GM03348 (cell line): ENCODE measurements at places on chromosomes 1 and 21.
A peak's percentile ranks its signal among the peaks of the same experiment; 100 is the strongest.

DNA sequence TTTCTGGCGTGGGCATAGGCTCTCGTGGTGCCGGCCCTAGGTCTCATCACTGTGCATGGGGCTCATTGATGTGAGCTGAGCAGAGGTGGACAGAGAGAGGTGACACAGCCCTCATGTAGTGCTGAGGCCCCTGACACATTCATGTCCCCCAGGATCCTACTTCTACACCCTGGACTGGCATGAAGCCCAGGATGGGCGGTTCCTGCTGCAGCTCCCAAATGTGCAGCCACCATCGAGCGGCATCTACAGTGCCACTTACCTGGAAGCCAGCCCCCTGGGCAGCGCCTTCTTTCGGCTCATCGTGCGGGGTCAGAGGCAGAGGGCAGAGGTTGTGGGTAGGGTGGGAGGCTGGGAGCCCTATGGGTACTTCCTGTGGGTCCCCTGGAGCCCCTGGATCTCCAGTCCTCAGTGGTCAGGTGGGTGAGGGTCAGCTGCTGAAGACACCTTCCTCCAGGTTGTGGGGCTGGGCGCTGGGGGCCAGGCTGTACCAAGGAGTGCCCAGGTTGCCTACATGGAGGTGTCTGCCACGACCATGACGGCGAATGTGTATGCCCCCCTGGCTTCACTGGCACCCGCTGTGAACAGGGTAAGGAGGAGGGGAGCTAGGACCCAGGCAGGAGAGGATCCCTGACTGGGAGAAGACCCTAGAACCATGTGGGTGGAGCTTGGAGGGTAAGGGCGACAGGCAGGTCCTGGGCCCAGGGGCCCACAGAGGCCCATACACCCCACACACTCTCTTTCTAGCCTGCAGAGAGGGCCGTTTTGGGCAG, 6.1 kb downstream of the TIE1 start:
- no peak for DNase-seq

GRCh38 chr1:91070298-91070697, 48.5 kb upstream of the ZNF644 start:
- DNase-seq, result no peak

- no peak for DNase-seq
Measured at GRCh38 chr1:208858738-208859137, 614.6 kb upstream of the PLXNA2 start.

DNA sequence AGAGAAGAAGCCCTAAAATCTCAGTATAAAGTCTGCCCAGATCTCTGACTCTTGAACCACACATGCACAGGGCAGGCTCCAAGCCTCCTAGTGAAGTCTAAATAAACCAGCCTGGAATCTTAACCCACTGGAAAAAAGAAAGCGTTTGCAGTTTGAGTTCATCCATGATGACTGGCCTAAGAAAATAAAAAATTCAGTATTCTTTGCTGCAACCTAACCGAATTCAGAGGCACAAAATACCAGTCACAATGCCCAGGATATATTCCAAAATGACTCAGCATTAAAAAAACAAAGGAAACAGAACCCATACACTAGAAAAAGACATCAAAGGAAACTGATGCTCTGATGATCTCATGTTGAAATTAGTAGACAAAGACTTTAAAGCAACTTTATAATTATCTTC, 269.2 kb downstream of the SDCCAG8 start:
- DNase-seq, result peak; percentile 55

DNA sequence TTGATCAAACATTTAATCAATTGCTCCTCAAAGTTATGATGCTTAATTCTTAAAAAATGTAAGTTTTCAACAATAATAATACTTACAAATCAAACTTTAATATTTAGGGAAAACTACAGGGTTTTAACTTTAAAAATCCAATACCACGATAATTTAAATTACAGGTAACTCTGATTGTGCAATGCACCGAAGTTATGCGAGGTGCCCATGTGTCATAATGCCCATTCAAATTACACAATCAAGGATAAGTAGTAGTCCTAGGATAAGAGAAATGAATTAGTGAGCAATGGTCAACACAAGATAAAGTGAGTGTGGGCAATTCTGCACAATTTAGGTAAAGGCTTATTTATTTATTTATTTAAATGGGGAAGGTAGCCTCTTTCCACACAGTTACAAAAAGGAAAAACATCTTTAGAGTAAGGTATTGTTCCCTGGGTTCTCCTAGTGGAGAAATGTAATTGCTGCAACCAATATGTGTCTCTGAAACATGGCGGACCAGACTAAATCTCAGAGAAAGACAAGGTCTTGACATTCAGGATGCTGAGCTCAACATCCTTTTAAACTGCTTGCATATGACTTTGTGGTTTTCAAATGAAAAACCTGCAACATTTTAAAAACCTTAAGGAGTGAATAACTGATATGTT, 164.2 kb downstream of the TTLL7 start:
- DNase-seq, result no peak

DNA sequence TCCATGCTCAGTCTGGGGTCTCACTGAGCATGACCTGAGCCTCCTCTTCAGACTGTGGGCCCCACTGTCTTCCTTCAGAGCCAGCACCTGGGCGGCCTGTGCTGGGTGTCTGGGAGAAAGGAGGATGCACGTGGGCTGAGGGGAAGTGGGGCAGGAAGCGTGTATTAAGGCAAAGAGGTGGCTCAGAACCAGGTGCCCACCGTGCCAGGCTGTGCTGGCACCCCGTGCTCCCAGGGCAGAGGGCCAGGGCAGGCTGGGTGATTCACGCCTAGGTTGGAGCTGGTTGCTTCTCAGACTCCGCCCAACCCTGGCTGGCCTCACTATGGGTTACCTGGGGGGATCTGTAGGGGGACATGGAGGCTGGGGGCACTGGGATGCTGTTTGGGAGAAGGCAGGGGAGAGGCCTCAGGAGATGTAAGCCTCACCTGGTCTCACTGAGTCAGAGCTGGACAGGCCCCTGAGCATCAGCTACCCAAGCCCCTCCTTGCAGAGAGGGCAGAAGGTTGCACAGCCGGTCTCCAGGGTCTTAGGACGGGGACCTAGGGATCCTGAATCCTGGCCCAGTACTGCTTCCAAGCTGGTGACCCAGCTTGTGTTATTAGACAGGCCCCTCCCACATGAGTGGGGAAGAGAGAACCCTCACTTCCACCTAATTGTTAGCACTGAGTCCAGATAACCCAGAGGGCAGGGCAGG, 18.6 kb upstream of the PADI1 start:
- DNase-seq, result no peak

GRCh38 chr1:84668185-84668584, 22.1 kb downstream of the SSX2IP start:
- no peak for DNase-seq

DNA sequence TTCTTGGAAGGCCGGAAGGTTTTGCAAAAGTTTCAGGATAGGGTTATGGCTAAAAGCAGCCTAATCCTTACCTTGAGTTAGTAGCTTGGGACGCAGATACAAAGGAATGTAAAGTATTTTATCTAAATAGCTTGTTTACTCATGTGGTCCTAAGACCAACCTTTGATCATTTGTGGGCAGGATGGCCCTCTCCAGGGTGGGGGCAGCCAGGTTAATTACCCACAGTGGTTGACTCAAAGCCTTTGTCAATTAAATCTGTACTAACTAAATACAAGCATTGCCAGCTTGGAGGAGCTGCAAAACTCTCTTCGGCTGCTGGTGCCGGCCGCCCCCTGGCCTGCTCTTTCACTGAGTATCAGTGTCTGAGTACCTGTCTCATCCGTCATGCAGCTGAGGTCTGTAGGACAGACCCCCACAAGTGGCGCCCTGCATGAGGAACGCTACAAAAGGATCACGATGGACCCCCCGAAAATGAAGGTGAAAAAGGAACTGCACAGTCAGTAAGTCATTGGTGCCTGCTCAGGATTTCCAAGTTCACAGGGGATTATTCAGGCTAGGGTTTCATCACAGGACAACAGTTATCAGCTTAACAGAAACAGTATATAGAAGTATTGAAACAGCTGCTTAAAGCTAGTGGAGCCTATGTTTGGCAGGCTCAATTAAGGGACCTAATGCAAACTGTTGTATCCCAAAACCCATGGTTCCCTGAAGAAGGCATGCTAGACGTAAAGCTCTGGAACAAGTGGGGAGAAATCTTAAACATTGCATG, 212.5 kb upstream of the MAP1LC3C start:
- DNase-seq, result no peak

GRCh38 chr1:197464044-197464443, 196.0 kb downstream of the CRB1 start:
- DNase-seq, result peak; percentile 25

DNA sequence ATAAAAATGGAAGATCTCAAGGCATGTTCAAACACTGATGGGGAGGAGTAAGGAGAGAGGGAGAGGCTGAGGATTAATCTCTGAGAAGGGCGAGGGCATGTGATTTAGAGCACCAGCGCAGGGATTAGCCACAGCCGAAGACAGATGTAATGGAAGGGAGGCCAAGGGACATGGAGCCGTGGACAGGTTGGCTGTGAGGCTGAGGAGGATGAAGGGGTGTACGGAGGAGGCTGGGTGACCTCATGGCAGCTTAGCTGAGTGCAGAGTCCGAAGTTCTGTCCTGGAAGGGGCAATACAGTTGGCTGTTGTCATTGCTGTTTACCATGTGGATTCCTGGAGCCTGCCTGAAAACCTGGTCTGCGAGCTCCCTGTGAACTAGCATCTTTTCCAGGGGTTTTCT, 342.8 kb downstream of the RPS6KC1 start:
- no peak for DNase-seq

GRCh38 chr1:41291195-41291594, 49.1 kb upstream of the SCMH1 start:
- DNase-seq, result no peak

DNA sequence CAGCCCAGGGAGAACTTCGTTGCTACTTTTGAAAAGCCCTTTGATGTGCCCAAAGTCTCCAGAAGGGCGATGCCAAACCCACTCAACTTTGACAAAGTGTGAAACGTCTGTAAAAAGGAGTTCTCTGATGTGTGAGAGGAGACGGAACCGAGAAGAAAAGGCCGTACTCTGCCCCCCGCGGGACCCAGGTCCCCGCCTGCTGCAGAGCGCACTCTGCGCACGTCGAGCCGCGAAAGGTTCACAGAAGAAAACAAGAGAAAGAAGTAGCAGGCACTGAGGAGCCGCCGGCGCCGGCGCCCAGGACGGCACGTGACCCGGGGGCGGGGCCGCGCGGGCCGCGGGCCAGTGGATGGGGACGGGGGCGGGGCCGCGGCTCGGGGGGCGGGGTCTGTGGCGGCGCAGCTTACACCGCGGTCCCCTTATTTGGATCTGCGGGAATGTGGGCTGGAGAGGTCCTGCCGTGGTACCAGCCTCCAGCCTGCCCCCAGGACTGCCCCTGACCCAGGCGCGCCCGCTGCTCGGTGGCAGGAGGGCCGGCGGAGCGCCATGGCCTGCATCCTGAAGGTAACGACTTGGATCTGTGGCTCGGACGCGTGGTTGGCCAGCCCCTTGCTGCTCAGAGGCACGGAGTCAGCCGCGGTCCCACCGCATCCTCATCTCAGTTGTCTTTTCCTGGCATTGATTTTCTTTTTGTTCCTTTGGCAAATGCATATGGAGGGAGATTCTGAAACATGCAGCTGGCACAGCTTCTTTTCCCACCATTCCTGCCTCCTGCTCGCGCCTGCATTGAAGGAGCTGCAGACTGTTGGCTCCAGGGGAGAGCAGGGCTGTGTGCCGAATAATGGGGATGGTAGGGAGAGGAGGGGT, at the start of gene ST6GALNAC3:
ST6GALNAC3 (plus strand) TSS at position 426 of the 867 bp plus-strand sequence.
- DNase-seq, result peak; percentile 92

GRCh38 chr1:13651279-13651678, 48.7 kb upstream of the PRDM2 start:
- no peak for DNase-seq

GRCh38 chr1:7261490-7261889, 476.2 kb downstream of the CAMTA1 start:
- no peak for DNase-seq

DNA sequence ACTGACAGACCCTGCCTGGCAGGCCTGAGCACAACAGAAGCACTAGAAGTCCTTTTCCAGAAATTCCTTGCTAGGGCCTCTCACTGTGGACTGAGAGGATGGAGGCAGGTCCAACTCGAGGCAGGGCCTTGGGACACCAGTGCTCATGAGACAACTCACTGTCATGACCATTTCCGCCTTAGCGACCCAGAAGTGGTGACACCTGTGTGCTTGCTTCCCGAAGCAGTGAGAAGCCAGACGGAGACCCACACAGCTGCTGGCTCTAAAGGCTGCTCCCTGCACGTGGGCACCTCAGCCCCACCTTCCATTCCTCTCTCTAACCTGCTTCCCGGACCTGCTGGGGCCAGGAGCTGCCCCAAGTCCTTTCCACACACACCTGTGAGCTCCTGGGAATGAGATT, 33.0 kb downstream of the KCNC4 start:
- DNase-seq, result no peak

DNA sequence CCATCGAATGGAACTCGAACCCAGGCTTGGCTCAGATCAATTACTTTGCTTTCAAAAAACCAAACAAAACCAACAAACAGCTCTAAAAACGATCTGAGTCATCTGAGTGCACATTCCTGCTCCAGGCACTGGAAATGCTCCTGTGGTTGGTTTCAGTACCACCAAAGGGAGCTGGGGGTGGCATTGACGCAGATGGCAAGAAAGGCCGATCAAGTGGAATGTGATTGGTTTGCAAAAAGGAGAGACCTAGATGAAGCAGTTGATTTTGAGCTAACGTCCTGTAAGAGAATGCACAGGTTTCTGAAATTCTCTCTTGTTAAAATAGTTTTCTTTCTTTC, 39.5 kb downstream of the PIK3CD start:
- DNase-seq, result peak; percentile 47

GRCh38 chr21:43808367-43808766, 19.0 kb downstream of the RRP1 start:
- no peak for DNase-seq

- DNase-seq, result peak; percentile 49
Measured at GRCh38 chr21:45611939-45612664, 31.4 kb upstream of the PCBP3 start.

- DNase-seq, result no peak
Measured at GRCh38 chr1:31433396-31433930, 20.4 kb downstream of the SERINC2 start.

- DNase-seq, result no peak
Measured at GRCh38 chr1:29685387-29685786, 449.1 kb downstream of the PTPRU start.

GRCh38 chr1:167138703-167139102, 44.8 kb downstream of the STYXL2 start:
- DNase-seq, result no peak

- DNase-seq, result no peak
Measured at GRCh38 chr1:165836664-165837482, 9.5 kb downstream of the UCK2 start.

- DNase-seq, result no peak
Measured at GRCh38 chr1:85665932-85666331, 42.3 kb downstream of the ZNHIT6 start.

- peak; percentile 26 for DNase-seq
Measured at GRCh38 chr1:219123036-219123435, 50.6 kb upstream of the LYPLAL1 start.
